H1 (cell line): ENCODE measurements at places on chromosomes 7 and 10. TPM values are rescaled to one million over a fixed set of nuclear protein-coding genes. Genes with fewer than 3 reads are reported as not detected.

DNA sequence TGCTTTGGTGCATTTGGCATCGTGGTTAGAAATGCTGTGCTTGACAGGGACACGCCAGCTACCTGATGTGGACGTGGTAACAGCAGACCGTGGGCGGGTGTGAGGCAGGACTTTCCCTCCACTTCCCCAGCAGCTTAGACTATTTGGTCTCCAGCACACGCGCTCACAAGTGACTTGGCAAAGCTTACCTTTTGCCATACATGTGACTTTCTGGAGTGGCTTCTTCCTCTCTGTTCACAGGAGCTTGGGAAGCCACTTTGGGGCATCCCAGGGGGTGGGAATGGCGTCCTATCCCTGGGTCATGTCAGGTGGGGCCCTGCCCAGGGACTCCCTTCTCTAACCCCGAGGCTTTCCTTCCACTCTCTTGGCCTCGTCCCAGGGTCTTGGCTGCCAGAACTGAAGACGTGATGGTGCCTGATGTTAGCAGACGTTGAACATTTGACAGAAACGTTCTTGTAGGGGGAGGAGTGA, 228.7 kb upstream of the KLF6 start:
- DNase-seq: no peak

DNA sequence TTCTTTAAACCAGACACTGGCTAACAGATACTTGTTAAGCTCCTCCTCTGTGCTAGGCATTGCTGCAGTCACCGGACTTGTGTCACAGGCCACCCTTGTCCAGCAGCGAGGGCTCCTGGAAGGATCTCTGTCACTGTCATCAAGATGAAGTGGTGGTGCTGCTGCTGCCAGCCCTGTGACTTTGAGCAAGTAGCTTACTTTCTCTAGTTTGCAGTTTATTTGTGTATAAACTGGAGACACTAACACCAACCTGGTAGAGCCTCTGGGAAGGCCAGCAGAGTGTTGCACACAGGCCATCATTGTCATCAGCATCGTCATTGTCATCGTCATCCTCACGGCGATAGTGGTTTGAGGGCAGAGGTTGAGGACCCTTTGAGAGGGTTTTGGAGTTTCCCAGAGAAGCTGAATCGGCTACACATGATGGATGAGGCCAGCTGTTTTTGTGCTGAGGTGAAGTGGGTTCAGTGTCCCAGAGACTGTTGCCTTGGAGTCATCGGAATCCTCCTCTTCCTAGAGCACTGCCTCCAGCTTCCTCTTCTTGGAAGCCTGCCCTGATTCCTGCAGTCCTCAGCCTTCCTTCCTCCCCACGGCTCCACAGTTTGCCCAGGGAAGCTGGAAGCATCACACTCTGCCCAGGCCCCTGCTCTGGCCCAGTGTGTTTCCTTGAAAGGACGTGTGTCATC, 128.4 kb downstream of the GRK5 start:
- no peak for DNase-seq

Gene CDK14
- 47.3 and 48.8 TPM in 2 replicates for total RNA-seq

- no peak for DNase-seq
Observed at GRCh38 chr10:99658622-99659030, 683 bp upstream of the ENTPD7 start.

- DNase-seq: no peak
Observed at GRCh38 chr7:26787701-26788100, 76.7 kb downstream of the SKAP2 start.

GRCh38 chr7:155681663-155682062, 37.2 kb downstream of the RBM33 start:
- DNase-seq: no peak

DNA sequence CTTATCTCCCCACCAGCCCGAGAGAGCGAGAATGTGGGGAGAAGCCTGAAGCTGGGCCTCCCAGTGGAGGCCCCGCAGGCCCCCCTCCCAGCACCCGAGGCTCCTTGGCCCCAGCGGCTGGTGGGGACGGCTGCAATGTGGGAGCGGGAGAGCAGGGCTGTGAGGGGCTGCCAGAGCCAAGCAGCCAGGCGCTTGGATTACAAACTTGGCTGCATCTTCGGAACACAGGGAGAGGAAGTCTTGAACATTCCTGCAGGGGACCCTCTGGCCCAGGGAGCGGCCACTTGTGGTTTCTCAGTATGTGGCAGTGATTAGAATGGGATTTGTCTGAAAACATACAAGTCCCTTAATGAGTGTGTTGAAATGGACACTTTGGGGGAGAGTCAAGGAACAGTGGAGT, 23.2 kb downstream of the ELN start:
- DNase-seq: no peak
